ENCODE measurements at places on chromosomes 5 and 9.

GRCh38 chr9:121267689-121268597 is at the start of gene GSN:
Gene GSN (plus strand): TSS chr9:121268162. CDS start chr9:121301972, 33,810 bp downstream.
- DNase-seq, result peak; percentile 63

GRCh38 chr9:133694686-133695085 is 43.5 kb downstream of the SARDH start:
- DNase-seq, result no peak

DNA sequence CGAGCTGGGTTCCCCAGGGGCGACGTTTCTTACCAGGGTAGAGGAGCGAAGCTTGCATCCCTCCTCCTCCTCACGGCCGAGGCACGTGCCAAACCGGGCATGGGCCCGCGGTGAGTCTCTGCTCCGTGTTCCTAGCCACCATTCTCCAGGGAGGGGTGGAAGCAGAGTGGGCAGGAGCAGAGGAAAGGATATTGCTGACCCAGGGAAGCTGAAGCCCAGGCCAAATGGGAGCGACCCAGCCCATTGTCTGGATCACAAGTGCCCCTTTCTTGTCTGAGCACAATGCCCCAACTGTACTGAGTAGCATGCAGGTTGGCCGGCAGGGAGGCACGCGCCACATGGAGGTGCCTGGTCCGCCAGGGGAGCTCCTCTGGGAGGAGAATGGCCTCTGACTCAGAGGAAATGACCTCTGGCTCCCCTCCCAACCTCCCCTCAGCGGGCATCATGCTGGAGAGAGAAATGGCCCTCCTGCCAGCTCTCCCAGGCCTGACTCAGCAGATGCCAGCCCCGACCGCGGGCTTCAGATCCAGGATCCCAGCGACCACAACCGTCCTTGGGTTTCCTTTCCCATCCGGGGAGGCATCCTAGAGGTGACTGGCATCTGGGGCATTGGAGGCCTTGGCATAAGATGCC is 1.1 kb downstream of the PRR7 start:
- peak; percentile 96 for DNase-seq

DNA sequence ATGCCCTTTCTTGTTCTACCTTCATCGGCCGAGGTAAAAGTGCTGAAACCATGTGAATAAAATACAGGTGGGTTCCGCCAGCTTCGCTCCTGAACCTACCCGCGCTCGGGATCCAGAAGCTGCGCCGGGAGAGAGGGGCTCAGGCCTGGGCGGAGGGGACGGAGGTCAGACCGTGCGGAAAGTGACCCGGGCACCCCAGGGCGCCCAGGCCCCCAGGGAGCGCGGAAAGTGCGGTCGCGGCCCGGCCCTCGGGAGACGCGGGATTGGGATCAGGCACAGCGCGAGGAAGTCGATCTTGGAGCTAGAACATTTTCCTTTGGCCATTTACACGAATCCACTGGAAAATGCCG is 329 bp downstream of the SYK start:
- DNase-seq, result no peak

GRCh38 chr5:313806-314376 is 7.6 kb upstream of the AHRR start:
- no peak for DNase-seq

DNA sequence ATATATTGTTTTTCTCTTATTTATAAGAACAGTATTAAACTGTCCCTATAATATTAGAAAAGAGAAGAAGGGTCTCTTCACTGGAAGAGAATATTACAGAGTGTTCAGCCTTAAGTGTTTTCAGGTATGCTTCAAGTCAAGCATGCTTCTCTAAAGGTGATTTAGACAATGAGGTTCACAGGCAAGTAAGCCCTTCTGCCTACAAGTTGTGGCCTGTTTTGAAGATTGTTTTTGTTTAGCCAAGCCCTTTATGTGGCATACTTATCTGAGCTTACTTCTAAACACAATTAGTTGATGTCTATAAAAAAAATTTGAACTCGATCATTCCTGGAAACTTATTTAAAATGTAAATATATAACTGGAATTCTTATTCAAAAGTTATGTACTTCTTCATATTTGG is 343.8 kb upstream of the CDH18 start:
- no peak for DNase-seq

GRCh38 chr5:1899201-1899600 is 16.5 kb upstream of the IRX4 start:
- DNase-seq, result no peak

DNA sequence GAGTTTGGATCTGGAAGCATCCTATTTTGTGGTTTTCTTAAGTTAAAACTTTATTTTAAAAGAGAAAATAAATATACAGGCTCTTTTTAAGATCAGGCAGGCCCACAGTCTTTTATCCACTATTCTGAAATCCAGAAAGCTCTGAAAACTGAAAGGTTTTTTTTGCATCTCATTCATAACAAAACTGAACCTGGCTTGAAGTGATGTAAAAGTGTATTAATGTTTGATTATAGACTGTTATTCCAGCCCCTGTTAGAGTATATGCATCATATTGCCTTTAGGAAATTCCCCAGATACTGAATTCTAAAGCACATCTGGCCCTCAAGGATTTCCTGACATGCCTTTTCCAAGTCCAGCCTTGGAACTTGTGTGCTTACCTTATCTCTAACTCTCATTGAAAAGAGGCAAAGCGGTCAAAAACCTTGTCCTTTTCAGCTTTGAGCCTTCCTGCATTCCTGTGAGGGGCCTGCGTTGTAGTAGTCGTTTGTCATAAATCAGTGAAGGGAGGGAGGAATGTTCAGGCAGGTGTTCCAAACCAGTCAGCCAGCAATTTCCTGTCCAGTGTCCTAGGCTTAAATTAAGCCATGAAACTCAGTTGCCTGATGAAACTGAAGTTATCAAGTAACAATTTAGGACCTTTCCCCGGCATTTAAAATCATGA is 110.4 kb downstream of the TLE4 start:
- no peak for DNase-seq

GRCh38 chr9:123586275-123586674 is 230.3 kb downstream of the CRB2 start:
- DNase-seq, result no peak

- DNase-seq, result no peak
Measured at GRCh38 chr9:120478208-120478607, 101.8 kb downstream of the CDK5RAP2 start.

DNA sequence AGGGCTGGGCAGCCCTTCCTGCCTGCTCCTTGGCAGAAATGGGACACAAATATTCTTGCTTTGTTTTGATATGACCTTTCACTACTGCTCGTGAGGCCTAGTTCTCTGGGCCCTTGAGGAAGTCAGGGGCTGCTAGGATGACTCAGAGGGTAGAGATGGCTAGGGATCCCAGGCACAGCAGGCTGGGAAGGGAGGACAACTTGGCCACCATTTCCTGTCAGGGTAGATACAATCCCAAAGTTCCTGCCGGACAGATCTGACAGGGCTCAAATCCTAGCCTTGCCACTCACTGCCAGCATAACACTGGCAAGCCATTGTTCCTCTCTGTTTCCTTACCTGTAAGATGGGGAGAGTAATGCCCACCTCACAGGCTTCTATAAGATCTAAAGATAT is 31.7 kb upstream of the MEIKIN start:
- DNase-seq, result no peak

DNA sequence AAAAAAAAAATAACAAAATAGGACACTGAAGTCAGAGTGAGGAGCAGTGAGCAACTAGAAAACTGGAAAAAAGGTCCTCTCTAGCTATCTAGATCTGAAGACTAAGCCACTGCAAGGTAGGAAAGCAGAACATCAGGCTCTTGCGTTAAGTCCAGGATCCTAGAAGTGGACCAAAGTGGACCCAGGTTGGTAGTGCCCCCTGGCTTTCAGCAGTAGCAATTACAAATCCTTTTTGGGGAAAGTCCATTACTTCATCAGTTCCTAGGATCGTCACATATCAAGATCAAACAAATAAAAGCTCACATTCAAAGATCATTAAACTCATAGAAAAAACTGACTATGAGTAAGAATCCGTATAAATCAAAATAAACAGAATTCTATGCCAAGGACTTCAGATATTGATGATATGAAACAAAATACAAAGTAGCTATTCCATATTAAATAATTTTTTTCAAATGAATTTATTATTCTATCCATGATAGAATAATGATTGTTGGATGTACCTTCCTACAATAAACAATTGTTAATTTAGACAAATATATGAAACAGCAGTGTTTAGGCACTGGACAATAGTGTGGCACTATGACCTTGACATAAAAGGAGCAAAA is 6.5 kb upstream of the RICTOR start:
- no peak for DNase-seq

DNA sequence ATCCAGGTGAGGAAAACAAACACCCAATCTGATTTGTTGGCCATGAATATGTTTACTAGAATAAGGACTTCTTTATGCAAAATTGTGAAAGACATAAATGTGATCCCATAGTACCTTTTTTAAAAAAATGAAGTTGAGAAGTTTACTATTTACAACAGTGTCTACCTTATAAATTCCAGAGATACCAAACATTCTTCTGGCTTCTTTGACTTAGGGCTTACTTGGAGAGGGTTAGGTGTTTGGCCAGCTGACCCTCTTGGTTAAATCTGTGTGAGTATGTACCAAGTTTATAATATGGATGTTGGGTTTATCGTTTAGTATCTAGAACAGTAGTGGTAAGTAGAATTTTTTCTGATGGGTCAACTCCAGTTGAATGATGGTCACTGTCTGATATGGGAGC is 212.3 kb downstream of the DOCK8 start:
- no peak for DNase-seq

GRCh38 chr5:171158581-171158980 is 150.5 kb upstream of the TLX3 start:
- DNase-seq, result no peak

DNA sequence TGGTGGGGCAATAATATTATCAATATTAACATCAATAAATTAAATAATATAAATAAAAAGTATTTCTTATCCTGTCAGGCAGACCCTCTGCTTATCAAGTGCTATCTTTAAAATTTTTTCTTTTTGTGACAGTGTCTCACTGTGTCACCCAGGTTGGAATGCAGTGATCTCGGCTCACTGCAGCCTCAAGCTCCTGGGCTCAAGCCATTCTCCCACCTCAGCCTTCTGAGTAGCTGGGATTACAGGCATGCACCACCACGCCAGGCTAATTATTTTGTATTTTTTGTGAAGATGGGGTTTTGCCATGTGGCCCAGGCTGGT is 53.2 kb downstream of the NDST1 start:
- no peak for DNase-seq

DNA sequence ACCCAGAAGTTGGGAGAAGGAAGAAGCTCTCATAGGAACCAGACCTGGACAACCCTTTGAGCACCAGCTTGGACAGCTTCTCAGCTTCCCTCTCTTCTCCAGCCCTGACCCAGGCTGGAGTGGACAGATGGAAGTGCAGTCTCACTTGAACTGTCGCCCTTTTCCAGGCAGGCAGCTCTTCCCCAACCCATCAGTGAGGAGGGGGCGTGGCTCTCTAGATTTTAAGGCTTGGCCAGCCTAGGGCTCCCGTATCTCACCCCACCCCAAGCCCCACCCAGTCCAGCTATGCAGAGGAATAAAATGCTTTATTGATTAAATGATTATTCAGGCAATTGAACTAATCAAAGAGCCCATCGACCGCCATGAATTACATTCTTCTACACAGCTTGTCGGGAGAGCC is 2.2 kb downstream of the PAX5 start:
- DNase-seq, result no peak

DNA sequence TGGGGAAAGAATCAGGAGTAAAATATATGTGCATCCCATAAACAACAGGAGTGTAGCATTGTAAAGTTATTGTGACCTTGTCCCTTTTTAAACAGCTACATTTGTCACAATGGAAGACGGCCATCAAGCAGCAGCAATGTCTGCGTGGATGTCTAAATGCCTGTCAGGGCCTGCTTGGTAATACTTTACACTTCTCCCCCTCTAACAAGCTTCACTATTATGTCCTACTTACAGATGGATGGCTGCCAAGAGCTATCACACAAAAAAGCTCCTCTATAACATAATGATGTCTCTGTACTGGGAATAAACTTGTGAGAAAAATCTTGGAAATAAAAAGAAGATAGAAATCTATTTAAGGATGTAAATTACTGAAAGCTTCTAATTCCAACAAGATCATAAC is 213.0 kb downstream of the FBXL17 start:
- no peak for DNase-seq

DNA sequence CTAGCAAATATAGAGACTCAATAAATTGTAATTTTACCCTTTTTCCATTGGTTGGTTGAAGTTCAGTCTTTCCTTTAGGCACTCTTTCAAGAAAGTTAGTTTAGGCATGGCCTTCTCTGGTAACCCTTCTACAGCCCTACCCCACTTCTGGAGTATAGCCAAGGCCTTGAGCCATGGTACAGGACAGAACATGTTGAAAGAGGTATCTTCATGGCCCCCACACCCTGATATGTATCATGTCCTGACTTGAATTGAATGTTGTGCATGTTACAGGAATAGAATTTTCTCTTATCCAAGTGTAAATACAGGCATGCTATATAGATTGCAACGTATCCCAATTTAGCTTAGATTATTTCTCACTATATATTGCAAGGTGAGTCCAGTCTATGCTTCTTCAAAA is 175.6 kb downstream of the CD180 start:
- no peak for DNase-seq

DNA sequence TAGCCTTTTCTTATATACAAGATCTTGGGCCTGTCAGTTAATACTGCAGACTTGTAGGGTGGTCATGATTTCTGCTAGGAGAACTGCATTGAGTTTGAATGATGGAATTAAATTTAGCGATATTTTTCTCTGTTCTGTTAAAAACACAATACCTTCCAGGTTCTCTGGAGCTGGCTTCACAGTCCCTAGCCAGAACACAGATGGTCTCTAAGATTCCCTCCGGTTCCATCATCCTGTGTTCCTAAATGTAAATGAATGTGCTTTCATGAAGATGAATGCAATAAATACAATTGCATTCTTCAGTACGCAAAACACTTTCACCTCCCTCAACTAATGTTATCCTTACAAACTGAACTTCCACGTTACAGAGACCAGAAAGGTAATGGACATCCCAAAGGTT is 264.9 kb downstream of the ASTN2 start:
- no peak for DNase-seq

DNA sequence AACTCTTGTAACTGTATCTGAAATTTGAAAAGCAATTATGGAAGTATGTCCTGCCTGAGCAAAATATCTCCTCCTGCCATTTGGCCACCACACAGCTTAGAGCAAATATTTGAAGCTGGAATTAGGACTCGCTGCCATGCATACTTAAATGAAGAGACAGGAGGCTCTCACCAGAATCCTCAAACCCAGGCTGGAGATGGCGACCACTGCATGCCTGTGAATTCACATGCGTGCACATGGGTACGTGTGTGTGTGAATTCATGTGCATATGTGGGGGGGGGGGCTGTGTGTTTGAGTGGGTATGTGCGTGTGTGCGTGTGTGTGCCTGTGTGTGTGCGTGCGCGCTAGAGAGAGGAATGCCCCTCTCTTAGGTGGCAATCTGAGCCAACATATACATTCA is 84.1 kb upstream of the IRX1 start:
- no peak for DNase-seq

DNA sequence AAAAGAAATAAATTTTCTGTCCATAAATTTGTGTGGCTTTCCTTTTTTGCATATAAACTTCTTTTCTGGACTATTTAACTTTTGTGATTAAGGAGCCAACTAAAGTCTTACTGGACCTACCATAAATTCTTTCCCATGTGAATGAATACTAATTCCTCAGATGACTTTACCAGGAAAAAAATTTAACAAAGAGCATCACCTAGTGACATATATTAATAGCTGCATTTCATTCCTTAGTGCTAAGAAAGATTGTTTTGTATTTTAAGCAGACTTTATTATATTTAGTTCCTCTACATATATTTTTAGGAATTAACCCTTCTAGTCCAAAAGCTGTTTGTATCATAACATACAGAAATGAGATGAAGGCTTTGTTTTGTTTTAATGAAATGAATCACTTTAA is 64.4 kb downstream of the C9orf85 start:
- no peak for DNase-seq

- no peak for DNase-seq
Measured at GRCh38 chr5:95925939-95926338, 35.7 kb downstream of the ELL2 start.

Measured in Caki2 (cell line).